Fibroblast of skin of left quadriceps (primary cell): ENCODE measurements at places on chromosomes 13 and 19.
A peak's percentile ranks its signal among the peaks of the same experiment; 100 is the strongest.

- DNase-seq = no peak
These were observed 80.1 kb downstream of the GGACT start for GRCh38 chr13:100508455-100508854.

DNA sequence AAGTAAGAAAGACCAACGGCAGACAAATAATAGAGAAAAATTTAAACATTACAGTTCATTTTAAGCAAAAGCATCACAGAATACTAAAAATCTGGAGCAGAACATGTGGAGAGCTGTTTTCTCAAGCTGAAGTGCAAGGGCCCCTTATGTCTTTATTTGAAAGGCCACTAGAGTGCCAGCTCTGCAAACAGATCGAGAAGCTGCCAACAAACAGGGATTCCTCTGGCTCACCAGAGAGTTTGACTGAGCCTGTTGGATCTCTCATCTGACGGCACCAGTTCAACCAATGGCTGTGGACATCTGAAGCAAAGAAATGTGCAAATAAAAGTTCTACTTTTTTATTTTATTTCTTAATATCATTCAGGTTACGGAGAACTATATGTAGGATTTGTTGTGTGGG, 119.7 kb downstream of the COL4A2 start:
- no peak for DNase-seq

- no peak for DNase-seq
These were observed 5.0 kb upstream of the PPP5C start for GRCh38 chr19:46341937-46342336.

GRCh38 chr13:47474839-47475238, 526.2 kb downstream of the SUCLA2 start:
- DNase-seq = no peak

- no peak for DNase-seq
These were observed 1217.5 kb downstream of the DIAPH3 start for GRCh38 chr13:58946274-58946673.

DNA sequence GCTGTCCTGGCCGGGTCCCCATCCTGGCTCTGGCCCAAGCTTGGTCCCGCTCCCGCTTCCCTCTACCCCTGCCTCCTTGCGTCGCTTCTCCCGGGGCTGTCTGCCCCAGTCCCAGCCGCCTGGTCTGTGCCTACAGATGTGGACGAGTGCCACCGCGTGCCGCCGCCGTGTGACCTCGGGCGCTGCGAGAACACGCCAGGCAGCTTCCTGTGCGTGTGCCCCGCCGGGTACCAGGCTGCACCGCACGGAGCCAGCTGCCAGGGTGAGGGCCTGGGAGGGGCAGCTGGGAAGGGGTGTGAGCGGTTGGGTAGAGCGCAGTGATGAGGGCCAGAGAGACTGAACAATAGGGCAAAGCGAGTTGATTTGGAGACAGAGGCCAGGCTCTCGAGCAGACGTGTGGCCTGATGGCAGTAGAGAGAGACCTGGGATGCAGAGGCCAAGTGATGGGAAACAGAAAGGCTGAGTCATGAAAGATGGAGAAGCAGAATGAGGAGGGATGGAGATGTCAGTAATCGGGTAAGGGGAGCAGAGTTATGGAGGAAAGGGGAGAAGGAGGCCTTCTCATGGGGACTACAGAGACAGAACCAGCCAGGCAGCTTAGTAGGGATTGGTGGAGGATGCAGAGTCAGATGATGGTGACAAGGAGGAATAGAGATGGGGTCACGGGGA, 9.4 kb downstream of the LTBP4 start:
- no peak for DNase-seq

GRCh38 chr13:95201814-95202651, 99.2 kb downstream of the ABCC4 start:
- peak; percentile 35 for DNase-seq

DNA sequence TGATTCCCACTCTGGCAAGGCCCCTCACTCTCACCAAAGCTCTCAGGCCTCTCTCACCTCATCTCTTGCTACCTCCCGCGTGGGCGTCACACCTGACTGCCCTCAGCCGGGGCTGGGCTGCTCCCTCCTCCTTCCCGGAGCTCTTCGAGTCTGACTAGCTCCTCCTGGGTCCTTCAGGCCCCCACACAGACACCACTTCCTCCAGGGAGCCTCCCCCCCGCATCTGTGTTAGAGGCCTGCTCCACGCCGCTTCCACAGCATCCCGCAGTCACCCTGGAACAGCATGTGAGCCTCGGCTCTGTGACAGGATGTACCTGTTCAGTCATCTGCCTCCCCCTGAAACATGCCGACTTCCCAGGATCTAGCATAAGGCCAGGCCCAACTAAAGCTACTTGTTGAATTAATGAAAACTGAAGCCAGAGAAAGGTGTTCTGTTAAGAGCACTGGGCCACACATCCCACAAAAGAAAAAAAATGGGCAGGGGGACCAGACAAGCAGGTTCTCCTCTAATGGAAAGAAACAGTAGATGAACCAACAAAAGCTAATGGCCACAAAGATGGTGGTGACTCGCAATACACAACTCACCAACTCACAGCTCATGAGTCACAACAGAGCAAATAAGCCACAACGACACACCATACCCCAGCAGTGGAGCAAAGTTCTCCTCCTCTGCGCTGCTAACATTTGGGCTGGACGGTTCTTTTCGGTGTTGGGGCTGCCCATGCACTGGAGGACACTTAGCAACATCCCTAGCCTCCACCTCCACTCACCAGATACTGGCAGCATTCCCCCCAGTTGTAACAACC, 3.0 kb downstream of the PPP6R1 start:
- DNase-seq = no peak

DNA sequence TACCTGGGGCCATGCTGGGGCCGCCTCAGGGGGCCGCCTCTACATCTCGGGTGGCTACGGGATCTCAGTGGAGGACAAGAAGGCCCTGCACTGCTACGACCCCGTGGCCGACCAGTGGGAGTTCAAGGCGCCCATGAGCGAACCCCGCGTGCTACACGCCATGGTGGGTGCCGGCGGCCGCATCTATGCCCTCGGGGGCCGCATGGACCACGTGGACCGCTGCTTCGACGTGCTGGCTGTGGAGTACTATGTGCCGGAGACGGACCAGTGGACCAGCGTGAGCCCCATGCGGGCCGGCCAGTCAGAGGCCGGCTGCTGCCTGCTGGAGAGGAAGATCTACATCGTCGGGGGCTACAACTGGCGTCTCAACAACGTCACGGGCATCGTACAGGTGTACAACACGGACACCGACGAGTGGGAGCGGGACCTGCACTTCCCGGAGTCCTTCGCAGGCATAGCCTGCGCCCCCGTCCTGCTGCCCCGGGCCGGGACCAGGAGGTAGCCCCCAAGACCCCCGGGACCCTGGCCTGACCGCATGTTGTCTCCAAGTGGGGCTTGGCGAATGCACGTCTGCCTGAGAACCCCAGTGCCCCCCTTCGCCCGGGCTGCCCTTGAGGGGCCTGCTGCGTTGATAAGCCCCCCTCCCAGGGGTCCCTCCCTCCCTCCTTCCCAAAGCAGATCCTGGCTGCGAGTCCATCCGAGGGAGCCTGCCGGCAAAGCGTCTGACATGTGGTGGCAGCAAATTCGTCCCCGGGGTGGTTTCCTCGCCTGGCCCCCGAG, 14.5 kb upstream of the CRTC1 start:
- DNase-seq = no peak

DNA sequence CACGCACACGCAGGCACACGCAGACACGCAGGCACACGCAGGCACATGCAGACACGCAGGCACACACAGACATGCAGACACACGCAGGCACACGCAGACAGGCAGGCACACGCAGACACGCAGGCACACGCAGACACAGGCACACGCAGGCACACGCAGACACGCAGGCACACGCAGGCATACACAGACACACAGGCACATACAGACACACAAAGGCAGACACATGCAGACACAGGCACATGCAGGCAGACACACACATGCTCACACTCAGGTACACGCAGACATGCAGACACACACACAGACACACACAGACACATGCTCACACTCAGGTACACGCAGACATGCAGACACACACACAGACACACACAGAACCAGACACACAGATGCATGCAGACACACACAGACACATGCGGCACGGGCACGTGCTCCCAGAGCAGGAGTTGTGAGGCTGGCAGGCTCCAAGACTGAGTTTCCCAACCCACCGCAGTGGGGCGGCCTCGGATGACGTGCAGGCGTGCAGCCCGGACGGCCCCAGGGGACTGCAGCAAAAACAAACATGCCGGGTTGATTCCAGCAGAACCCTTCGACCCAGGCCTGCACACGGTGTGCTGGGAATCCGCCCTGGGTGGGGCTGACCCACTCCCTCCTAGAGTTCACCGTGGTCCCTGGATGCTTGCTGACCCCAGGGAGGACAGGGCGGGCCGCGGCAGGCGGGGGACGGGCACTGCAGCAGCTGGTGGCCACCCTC, 100.0 kb downstream of the GADD45B start:
- no peak for DNase-seq
